ENCODE measurements at places on chromosomes 5 and 9.

DNA sequence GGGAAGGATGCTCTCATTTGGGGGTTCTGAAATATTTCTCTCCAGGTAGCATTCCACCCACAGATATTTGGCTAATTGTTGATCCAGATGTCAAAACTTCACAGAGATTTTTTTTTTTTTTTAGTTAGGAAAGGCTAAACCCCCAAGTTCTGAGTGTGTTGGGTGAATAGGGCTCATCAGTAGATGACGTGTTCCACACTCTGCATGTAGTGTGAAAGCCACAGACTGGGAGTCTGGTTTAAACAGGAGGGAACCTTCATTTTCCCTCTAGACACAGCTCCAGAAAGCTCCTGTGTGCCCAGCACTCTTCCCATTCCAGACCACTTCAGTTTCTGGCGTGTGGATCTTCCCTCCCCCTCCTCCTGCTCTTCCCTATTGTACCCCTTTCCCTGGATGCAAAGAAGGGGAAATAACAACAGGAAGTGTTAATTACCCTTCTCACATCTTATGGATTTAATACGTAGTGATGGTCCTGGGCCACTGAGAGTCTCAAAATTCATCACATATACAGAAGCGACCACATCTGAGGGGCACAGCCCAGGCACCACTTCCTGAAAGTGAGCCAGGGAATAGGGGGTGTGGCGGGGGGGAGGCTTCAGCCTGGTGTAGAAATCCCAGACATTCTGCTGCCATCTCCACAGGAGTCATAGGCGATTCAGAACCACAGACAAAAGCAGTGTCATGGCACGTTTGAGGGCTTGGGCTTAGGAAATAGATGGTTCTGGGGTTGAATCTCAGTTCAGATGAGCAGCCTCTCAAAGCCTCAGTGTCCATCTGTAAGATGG is 65.1 kb downstream of the DAP start:
- no peak overlapping the region for H3K27ac ChIP-seq
- DNase-seq: no peak
- H3K4me1 ChIP-seq: no peaks in the 10 kb centered on the region
- no peaks in the 10 kb centered on the region for H3K27me3 ChIP-seq
- no peaks in the 10 kb centered on the region for H3K36me3 ChIP-seq

- H3K36me3 ChIP-seq: no peaks in the 10 kb centered on the region
- H3K4me1 ChIP-seq: peaks cover 2% of the 10 kb centered on the region
- no peaks in the 10 kb centered on the region for H3K27me3 ChIP-seq
- DNase-seq: no peak
Measured at GRCh38 chr9:95171001-95171400, 146.5 kb downstream of the FANCC start.

DNA sequence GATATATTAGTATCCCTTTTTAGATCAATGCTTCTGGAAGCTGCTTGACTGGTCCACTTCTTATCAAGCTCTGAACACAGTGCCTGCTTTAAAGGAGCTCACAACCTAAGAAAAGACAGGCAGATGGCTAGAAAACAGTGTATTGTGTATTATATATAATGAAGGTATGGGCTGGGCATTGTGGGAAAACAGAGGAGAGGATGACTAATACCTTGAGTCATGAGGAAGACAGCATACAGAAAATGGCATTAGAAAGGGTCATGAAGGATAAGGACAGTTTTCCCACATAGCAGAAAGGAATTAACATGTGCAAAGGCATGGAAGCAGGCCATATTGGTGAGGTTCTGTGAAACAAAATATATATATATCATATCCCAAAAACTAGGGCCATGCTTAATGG is 309.6 kb downstream of the MLLT3 start:
- 0 out of 2 replicates have a peak, but pooled peaks cover 2% of the 10 kb centered on the region for H3K27me3 ChIP-seq
- no peak overlapping the region for H3K4me3 ChIP-seq
- peaks cover 3% of the 10 kb centered on the region for H3K4me1 ChIP-seq

GRCh38 chr5:92402956-92403702 is 1020.0 kb upstream of the ARRDC3 start:
- no peaks in the 10 kb centered on the region for H3K27me3 ChIP-seq
- no peak overlapping the region for H3K27ac ChIP-seq
- no peaks in the 10 kb centered on the region for H3K4me1 ChIP-seq

GRCh38 chr5:165786073-165786472 is 2280.7 kb downstream of the MAT2B start:
- no peak overlapping the region for H3K27ac ChIP-seq
- no peaks in the 10 kb centered on the region for H3K4me1 ChIP-seq
- no peaks in the 10 kb centered on the region for H3K36me3 ChIP-seq
- H3K27me3 ChIP-seq: no peaks in the 10 kb centered on the region
- DNase-seq: no peak
- no peak overlapping the region for H3K4me3 ChIP-seq

DNA sequence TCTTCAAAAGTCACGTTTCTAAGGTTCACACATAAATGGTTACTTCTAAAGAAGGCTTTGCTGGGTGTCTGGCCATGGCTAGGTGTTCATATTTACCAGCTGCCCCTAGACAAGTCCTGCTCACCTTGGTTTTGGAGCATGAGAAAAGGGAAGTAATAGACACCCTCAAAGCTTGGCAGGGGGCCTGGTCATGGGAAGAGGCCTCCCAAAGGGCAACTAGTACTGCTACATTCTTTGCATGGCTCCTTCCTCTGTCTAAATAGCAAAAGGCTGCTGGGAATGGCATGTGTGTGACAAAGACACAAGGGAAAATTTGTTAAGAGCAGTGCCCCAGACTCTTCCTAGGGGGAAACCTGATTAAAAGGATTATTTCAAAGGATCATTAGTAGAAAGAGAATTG is 93.4 kb downstream of the NRG2 start:
- H3K36me3 ChIP-seq: no peaks in the 10 kb centered on the region
- no peaks in the 10 kb centered on the region for H3K27me3 ChIP-seq
- peak; percentile 40 for DNase-seq
- H3K4me3 ChIP-seq: no peak overlapping the region
- peaks cover 3% of the 10 kb centered on the region for H3K4me1 ChIP-seq

DNA sequence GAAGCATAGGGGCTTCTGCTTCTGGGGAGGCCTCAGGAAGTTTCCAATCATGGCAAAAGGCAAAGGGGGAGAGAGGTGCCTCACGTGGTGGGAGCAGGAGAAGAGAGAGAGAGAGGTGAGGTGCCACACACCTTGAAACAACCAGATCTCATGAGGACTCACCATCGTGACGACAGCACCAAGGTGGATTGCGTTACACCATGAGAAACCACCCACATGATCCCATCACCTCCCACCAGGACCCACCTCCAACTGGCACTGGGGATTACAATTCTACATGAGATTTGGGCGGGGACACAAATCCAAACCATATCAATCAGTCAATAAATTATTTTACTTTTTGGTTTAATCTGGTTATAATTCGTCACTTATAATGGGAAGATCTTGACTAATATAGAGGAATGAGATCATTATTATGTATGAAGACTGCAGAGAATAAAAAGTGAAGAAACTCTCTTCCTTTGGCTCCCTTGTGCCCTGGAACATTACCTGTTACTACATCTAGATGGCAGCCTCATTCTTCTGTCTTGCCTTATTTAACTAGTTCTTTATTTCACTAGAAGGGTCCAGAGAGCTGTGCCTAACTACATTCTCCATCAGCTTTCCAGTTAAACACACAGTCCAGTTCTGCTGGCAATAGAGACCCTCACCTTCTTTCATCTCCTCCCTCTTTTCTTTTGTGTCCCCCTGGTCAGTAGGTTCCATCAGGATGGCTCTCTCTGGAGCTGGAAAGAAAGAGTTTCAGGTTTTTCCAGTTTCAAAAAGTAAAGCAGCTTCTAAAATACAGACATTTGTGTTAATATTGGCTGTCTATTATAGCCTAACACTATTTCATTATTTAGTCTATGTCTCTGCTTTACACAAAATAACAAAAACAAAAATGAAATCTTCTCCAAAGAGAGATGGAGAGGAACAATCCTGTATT is 21.7 kb upstream of the SPINK7 start:
- H3K4me3 ChIP-seq: no peak overlapping the region
- H3K4me1 ChIP-seq: 0 out of 2 replicates have a peak, but pooled peaks cover 3% of the 10 kb centered on the region
- no peak overlapping the region for H3K27ac ChIP-seq
- H3K27me3 ChIP-seq: no peaks in the 10 kb centered on the region
- no peak for DNase-seq
- H3K36me3 ChIP-seq: no peaks in the 10 kb centered on the region

- H3K27ac ChIP-seq: peak overlapping the region; percentile 79
- H3K4me3 ChIP-seq: no peak overlapping the region
- peaks cover 12% of the 10 kb centered on the region for H3K4me1 ChIP-seq
- no peaks in the 10 kb centered on the region for H3K27me3 ChIP-seq
- no peak for DNase-seq
Measured at GRCh38 chr5:180331647-180331950, 21.5 kb downstream of the GFPT2 start.

DNA sequence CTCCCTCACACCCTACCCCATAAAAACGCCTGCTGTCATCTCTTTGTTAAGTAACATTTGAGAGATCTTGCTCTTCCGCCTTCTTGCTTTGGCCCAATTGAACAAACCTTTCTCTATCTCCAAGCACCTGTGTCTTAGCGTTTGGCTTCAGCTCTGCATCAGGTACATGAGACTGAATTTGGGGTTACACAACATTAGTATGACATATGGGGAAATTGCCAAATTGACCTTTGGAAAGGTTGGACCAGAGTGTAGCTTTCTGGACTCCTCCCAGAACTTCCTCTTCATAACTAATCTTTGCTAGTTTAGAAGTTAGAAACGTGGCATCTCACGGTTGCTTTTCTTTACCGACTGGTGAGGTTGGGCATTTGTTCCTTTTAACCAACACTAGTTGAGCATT is 3.5 kb upstream of the EXOSC3 start:
- H3K4me1 ChIP-seq: no peaks in the 10 kb centered on the region
- H3K4me3 ChIP-seq: no peak overlapping the region
- H3K27me3 ChIP-seq: peaks cover 3% of the 10 kb centered on the region
- H3K36me3 ChIP-seq: no peaks in the 10 kb centered on the region
- no peak for DNase-seq

DNA sequence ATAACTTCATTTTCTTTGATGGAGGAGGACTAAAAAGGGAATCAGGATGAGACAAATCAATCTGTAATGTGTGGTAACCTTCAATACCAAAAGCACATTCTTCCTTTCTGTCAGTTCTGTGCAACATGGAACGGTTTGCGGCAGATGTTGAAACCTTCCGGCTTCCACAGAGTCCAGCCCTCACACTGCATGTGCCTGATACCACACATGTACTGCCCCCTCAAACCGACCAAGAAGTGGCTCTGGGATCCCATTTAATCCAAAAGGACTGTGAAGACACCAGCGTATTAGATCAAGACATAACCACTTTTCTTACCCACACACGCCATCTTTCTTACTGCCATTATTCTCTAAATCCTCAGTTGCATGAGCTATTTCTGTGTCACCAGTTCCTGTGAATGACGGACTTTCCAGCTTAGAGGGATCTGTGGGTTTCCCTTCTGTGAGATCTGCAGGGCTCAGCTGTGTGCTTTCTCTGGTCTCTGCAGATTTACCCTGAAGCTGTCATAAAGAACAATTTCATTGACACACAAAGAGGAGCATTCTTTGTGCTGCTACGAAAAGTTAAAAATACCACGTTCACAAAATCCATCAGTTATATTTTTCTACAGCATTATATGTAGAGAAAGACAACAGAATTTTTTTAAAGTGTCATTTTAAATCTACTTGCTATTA is 25.8 kb downstream of the NSUN2 start:
- H3K36me3 ChIP-seq: peaks cover 55% of the 10 kb centered on the region
- DNase-seq: no peak
- H3K4me3 ChIP-seq: no peak overlapping the region
- no peaks in the 10 kb centered on the region for H3K4me1 ChIP-seq
- H3K27me3 ChIP-seq: no peaks in the 10 kb centered on the region
- H3K27ac ChIP-seq: no peak overlapping the region

GRCh38 chr9:125650271-125650737 is 56.7 kb downstream of the MAPKAP1 start:
- DNase-seq: no peak
- H3K4me3 ChIP-seq: no peak overlapping the region
- H3K27me3 ChIP-seq: no peaks in the 10 kb centered on the region

- H3K36me3 ChIP-seq: no peaks in the 10 kb centered on the region
- DNase-seq: no peak
- H3K27ac ChIP-seq: no peak overlapping the region
- no peak overlapping the region for H3K4me3 ChIP-seq
- no peaks in the 10 kb centered on the region for H3K27me3 ChIP-seq
- no peaks in the 10 kb centered on the region for H3K4me1 ChIP-seq
Measured at GRCh38 chr5:14009575-14009974, 65.1 kb upstream of the DNAH5 start.

GRCh38 chr5:151255621-151256286 is 2.8 kb downstream of the GM2A start:
- H3K27me3 ChIP-seq: no peaks in the 10 kb centered on the region
- no peaks in the 10 kb centered on the region for H3K36me3 ChIP-seq
- H3K4me1 ChIP-seq: peaks cover 7% of the 10 kb centered on the region
- DNase-seq: no peak

GRCh38 chr5:99590806-99591205 is 662.0 kb upstream of the CHD1 start:
- no peak overlapping the region for H3K4me3 ChIP-seq
- no peaks in the 10 kb centered on the region for H3K36me3 ChIP-seq
- no peaks in the 10 kb centered on the region for H3K4me1 ChIP-seq
- no peak overlapping the region for H3K27ac ChIP-seq
- no peaks in the 10 kb centered on the region for H3K27me3 ChIP-seq

DNA sequence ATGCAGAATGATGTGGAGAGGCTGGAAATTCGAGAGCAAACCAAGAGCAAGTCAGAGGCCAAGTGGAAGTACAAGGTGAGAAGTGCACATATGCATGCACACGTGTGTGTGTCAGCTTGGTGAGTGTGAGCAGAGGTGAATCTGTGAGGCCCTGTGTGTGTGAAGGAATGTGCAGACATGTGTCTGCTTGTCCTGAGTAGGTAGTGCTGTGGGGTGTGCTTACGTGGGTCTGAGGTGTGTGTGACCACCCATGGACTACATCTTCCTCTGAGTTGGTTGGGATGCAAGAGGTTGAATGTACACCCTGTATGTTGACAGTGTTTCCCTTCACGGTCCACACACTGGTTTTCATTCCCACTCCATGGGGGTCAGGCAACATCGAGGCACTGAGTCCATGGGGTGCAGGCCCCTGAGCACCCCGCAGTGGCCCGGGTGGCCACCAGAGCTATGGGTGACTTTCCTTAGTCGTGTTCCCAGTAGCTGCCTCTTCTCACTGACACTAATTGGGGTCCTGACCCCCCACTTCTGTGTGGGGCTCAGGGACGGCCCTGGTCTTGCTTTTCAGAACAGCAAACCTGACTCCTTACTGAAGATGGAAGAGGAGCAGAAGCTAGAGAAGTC is 86.7 kb downstream of the PHF2 start:
- H3K27me3 ChIP-seq: no peaks in the 10 kb centered on the region
- no peak overlapping the region for H3K4me3 ChIP-seq
- no peak overlapping the region for H3K27ac ChIP-seq
- no peak for DNase-seq
- H3K36me3 ChIP-seq: no peaks in the 10 kb centered on the region
- H3K4me1 ChIP-seq: no peaks in the 10 kb centered on the region

GRCh38 chr9:112265391-112265790 is 68.0 kb downstream of the PTBP3 start:
- no peaks in the 10 kb centered on the region for H3K4me1 ChIP-seq
- H3K36me3 ChIP-seq: no peaks in the 10 kb centered on the region
- DNase-seq: no peak
- no peak overlapping the region for H3K27ac ChIP-seq
- no peaks in the 10 kb centered on the region for H3K27me3 ChIP-seq
- H3K4me3 ChIP-seq: no peak overlapping the region

GRCh38 chr9:69314547-69314946 is 10.5 kb upstream of the ENTREP1 start:
- H3K4me3 ChIP-seq: no peak overlapping the region
- H3K27ac ChIP-seq: no peak overlapping the region
- peaks cover 3% of the 10 kb centered on the region for H3K4me1 ChIP-seq
- no peaks in the 10 kb centered on the region for H3K27me3 ChIP-seq
- H3K36me3 ChIP-seq: peaks cover 13% of the 10 kb centered on the region

GRCh38 chr9:114691046-114691955 is 9.3 kb upstream of the TEX48 start:
- no peak for DNase-seq
- H3K4me1 ChIP-seq: no peaks in the 10 kb centered on the region
- no peak overlapping the region for H3K27ac ChIP-seq
- no peaks in the 10 kb centered on the region for H3K27me3 ChIP-seq
- no peak overlapping the region for H3K4me3 ChIP-seq
